Brain (organoid and tissue), 16 donors: ENCODE measurements at places on chromosomes 4 and X. TPM values are rescaled to one million over a fixed set of nuclear protein-coding genes. Genes with fewer than 3 reads are reported as not detected.
A peak's percentile ranks its signal among the peaks of the same experiment; 100 is the strongest.

MAGEB10 gene
- not detected for polyA plus RNA-seq

DNA sequence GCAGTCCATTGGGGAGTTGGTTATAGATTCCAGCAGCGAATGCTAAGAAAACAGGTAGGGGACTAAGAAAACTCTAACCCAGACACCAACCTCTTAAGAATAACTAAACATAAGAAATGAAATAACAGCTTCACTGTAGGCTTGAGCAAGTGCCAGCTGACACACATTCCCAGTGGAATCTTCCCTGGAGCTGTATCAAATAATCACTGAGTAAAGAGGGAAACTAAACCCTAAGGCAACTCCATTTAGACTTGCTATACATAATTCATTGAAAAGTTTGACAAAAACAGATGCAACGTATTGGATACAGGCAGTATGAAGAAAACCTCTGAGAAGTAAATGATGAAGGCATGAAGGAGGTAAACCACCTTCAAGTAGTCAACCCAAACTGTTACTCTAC lies 293.5 kb downstream of the OPHN1 start:
- no peak for DNase-seq

GRCh38 chr4:108433832-108434231 lies 186.5 kb upstream of the RPL34 start:
- DNase-seq: no peak

GRCh38 chr4:152940461-152940860 lies 4.3 kb downstream of the FHDC1 start:
- DNase-seq: no peak

GRCh38 chr4:166941629-166942028 lies 292.7 kb downstream of the SPOCK3 start:
- DNase-seq: no peak

ADH6 gene
- not detected for polyA plus RNA-seq

GRCh38 chr4:185096032-185096653 lies 46.9 kb upstream of the SLC25A4 start:
- DNase-seq: peak; percentile 73

GRCh38 chr4:33188733-33189132 lies 2468.6 kb downstream of the PCDH7 start:
- DNase-seq: no peak

GRCh38 chr4:158347556-158347955 lies 137.3 kb downstream of the TMEM144 start:
- DNase-seq: no peak

DNA sequence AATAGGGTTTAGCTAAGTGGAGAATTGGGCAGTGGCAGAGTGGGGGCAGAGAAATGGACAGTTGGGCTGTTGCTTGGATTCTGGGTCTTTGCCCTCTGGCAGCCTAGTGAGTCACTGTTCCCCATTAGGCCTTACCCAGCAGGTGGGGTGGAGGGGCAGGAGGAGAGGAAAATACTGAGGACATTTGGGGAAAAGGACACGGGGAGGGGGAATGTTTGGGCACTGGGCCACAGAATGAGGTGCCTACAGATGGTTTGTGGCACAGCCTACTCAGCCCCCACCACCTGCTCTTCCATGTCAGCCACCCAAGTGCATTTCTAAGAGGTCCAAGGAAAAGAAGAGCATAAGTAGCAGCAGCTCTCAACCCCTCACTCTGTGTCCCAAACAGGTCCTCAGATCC lies 13.0 kb downstream of the SLC16A2 start:
- DNase-seq: no peak

- DNase-seq: no peak
Measured at GRCh38 chr4:1615786-1616556, 68.1 kb downstream of the FAM53A start.

- no peak for DNase-seq
Measured at GRCh38 chr4:147284935-147285334, 196.0 kb upstream of the EDNRA start.

DNA sequence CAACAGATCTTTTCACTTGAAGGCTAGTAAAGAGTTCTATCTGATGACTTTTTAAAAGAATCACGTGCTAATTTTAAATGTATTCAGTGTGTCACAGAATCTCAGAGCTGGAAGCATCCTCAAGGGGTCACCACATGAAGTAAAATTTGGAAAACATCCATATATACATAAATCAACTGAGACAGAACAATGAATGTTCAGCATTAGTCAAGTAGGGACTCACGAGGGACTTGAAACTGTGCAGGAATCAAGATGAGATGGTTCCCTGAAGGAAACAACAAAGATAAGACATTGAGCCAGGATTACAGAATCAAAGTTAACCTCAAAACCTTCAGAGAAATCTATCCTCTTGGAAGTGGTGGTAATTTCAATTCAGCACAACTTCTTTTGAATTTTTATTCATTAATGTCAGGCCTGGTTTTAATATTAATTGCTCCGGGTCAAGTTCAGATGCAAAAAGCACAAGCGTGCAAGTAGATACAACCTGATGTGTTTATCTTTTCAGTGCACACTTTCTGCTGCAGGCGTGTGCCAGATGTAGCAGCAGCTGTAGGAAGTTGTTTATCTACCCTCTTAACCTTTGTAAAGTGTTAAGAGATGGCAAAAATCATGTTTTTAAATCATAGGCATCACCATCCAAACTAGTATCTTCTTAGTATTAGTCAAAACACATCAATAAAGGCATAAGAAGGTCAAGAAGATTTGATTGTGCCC lies 87.7 kb upstream of the SRD5A3 start:
- no peak for DNase-seq

GLRB gene
- 7.2 TPM for polyA plus RNA-seq

- no peak for DNase-seq
Measured at GRCh38 chr4:121684561-121684960, 12.2 kb downstream of the ANXA5 start.

DNA sequence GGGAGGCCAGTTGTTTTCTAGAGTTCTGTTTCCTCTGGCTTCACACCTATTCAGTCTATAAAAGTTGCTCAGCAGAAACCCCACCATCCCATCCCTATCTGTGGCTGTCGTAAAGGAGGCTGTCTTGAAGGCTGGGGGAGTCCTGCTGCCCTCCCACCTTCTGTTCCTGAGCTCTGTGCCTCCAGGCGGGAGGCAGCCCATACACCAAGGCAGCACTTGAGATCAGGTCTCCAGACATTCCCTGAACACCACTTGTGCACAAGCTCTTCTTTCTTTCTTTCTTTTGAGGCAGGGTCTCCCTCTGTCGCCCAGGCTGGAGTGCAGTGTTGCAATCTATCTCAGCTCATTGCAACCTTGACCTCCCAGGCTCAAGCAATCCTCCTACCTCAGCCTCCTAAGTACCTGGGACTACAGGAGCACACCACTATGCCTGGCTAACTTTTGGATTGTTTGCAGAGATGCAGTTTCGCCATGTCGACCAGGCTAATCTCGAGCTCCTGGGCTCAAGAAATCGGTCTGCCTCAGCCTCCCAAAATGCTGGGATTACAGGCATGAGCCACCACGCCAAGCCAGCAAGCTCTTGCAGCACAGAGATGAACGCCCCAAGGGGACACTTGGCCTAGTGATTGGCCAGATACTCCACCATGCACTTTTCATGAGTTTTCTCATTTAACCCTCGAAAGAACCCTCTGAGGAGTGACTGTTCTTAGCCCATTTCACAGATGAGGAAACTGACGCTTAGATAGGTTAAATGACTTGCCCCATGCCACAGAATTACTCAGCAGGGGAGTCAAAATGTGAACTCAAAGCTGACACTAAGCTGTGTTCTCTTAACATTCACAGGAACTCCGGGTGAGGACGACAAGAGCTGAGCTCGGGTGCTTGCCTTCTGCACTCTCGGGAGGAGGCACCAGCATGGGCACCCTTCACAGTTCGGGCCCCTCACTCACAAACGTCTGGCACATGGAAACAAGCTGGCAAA lies 55.8 kb upstream of the ENPP6 start:
- no peak for DNase-seq

GRCh38 chr4:187934766-187935165 lies 60.8 kb upstream of the ZFP42 start:
- no peak for DNase-seq

- DNase-seq: no peak
Measured at GRCh38 chr4:53016099-53016820, 154.1 kb downstream of the RASL11B start.

DNA sequence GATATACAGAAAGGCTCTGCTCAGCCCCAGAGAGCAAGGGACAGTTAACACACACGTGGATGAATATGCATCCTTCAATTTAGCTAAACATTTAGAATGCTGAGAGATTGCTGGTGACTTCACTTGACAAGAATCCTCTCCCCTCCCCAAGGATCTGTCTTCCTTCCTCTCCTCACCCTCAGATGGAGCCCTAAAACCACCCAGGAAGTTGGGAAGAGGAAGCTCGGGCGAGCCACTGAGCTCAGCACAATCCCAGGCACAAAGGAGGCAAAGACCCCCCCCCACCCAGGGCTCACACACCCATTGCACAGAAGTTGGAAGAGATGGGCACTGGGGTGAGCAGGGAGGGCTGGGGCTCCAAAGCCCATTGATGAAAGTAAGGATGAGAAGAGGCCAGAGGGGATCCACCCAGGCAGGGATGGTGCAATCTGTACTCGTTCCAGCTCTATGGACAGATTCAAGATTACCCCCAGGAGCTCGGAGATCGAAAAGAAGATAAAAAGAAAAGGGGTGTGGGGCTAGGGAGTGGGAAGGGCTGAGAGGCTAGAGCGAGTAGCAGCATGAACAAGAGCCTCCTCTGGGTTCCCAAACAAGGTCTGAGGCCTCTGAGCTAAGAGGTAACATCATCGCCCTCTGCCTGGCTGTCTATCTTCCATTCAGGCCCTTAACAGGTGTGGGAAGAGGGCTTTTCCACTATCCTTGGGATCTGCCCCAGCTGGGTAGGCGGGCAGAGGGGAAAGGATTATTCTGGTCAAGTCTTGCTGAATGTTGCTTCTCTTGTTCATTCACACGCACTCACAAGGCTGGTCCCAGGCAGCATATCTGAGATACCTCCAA lies 1.2 kb downstream of the TFE3 start:
- DNase-seq: no peak

DNA sequence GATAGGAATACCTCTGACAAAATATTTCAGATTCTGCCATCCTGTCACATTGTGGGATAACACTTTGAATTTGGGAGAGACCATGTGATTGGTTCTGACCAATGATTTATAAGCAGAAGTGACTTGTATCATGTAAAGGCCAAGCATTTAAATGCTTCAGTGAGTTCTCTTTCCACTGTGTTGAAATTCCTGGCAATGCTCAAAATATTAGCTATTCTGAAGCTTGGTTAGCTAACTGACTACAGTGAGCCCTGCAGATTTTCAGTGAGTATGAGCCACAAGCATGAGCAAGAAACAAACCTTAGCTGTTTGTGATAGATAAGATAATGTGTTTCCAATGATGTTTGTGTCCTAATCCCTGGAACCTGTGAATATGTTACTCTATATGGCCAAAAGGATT lies 562.8 kb upstream of the AADAT start:
- DNase-seq: no peak

DNA sequence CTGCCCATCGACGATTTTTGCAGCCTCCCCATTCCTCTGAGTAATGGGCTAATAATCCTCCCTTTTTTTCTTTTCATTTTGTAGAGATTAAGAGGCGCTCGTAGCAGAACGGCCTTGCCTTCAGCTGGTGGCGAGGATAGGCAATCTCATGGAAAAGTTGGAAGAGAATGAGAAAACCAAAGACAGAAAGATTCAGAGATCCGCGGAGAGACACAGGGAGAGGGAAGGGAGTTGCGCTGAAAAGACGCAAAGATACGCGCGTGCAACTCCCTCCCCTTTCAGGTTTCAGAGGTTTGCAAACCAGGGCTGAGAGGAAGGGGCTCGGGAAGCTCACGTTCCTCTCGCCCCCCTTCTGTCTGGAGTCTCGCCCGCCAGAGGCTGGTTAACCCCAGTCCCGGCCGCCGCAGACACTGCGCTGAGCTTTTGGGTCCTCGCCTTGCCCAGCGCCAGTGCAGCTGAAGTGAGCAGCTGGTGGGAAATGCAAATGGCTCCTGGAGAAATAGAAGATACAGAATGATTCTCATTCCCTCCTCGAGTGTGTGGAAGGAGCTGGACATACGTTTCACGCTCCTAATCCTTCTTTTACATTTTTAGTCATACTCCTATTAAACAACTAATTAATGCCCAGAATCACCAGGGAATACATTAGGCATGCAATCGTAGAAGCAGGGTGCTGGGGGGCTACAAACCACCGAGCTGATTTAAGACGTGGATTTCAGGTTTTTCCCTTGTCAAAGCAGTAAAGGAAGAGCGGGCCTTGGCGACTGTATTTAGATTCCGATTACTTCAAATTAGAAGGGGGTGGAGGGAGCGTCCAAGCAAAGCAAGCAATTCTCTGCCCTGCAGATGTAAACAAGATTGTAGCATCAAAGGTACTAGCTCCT lies 16.6 kb upstream of the PITX2 start:
- DNase-seq: peak; percentile 41

- DNase-seq: peak; percentile 24
Measured at GRCh38 chr4:168569066-168569930, 72.4 kb downstream of the PALLD start.

RAB40A gene
- polyA plus RNA-seq: 0.42 TPM

- DNase-seq: no peak
Measured at GRCh38 chr4:111040904-111041303, 418.0 kb upstream of the PITX2 start.

GRCh38 chrX:33175201-33175600 lies 36.1 kb downstream of the DMD start:
- DNase-seq: no peak

- peak; percentile 70 for DNase-seq
Measured at GRCh38 chr4:113760094-113760794, 1.3 kb downstream of the CAMK2D start.

PAK3 gene
- polyA plus RNA-seq: 1.4 TPM

- no peak for DNase-seq
Measured at GRCh38 chrX:85941275-85941674, 106.1 kb downstream of the CHM start.

NDST4 gene
- polyA plus RNA-seq: 0.48 TPM

- DNase-seq: no peak
Measured at GRCh38 chr4:147831551-147832171, 99.8 kb downstream of the ARHGAP10 start.

GRCh38 chr4:76600447-76600846 lies 165.4 kb downstream of the SHROOM3 start:
- DNase-seq: no peak

ETDB gene
- polyA plus RNA-seq: not detected

GRCh38 chr4:1109898-1110506 lies 3.4 kb downstream of the RNF212 start:
- no peak for DNase-seq

MAGEA8 gene
- polyA plus RNA-seq: not detected

RASGEF1B gene
- 8.7 TPM for polyA plus RNA-seq

- DNase-seq: no peak
Measured at GRCh38 chr4:141425124-141425523, 204.4 kb downstream of the ZNF330 start.

- peak; percentile 62 for DNase-seq
Measured at GRCh38 chr4:7324651-7325121, 110.0 kb downstream of the PSAPL1 start.

- no peak for DNase-seq
Measured at GRCh38 chrX:65838674-65839073, 171.2 kb downstream of the MSN start.

DNA sequence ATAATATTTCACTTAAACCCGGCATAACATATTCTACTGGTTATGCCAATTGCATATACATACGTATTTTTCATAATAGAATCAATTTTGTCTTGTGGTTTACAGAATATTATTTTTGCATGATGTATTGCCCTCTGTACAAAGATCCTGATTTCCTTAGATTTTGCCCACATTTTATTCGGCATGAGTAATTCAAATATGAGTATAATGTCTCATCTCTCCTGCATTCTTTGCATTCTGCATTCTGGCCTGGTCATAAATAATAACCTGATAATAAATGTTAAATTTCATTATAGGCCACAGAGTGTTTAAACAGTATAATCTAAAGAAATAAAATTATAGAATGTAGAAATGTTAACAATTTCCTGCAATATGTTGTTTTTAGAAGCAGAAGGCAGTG lies 205.3 kb downstream of the TLL1 start:
- DNase-seq: no peak

SERTM2 gene
- not detected for polyA plus RNA-seq
